Stimulated activated CD4-positive, alpha-beta T cell treated with anti-CD3 and anti-CD28 coated beads, Interleukin-2, amount 100 ng/mL, for 24 hours (primary cell): ENCODE measurements at places on chromosomes 2 and 18.

- DNase-seq: no peak
Measured at GRCh38 chr2:159266554-159266953, 19.9 kb downstream of the WDSUB1 start.

DNA sequence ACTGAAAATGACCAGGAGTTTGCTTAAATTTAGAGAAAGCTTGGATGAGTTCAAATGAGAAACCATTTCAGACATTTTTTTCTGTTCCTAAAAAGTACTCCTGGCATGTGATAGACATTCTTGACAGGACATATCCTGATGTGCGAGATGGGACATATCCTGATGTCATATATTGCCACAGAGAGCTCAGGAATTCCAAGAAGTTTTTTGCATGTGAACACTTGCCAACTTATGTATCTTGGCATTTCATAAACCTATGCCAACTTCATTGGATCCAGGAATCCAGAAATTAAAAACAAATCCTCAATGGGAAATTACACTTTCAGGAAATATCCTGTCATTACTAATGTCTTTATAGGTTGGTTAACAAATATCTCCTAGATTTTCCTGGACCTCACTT is 2.9 kb upstream of the SERPINB3 start:
- DNase-seq: no peak

DNA sequence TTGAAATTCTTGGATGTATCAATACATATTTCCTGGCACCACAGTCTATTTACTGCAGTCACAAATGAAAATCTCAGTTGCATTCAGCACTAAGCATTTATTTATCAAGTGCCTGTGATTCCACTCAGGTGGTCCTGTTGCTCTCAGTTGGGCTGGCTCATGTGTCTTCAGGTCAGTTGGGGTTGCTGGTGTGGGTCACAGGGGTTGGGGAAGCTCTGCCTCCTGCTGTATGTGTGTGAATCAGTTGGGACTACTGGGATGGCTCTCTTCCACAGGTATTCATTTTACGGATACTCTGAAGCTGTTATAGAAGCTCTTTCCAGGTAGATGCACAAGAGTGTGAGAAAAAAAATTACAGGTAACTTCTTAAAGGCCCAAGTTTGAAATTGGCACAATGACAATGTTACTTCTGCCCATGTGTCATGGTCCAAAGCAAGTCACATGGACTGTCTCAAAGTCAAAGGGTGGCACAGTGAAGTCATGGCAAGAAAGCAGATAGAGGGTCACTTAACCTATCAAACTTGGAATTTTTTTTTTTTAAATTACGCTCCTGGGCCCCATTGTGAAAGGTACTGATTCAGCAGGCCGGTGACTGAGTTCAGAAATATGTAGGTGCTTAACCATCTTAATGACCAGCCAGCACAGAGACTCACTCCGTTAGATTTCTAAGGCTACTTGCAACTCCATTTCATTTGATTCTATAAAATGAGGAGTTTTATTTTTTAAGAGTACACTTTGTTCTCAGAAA is 249.2 kb upstream of the GCFC2 start:
- DNase-seq: no peak

DNA sequence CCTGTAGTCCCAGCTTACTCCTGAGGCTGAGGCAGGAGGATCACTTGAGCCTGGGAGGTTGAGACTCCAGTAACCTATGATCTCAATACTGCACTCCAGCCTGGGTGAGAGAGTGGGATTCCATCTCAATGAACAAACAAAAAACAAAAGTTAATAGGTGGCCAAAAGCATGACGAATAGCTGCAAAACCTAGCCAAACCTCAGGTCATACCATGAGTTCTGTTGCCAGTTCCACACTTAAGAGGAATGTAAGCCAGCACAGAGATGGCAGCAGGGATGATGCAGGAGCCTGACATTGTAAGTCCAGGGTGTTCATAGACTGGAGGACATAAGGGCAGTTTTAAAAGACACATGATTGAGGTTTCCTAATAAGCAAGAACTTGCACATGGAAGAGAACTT is 55.3 kb upstream of the RMDN2 start:
- DNase-seq: no peak

DNA sequence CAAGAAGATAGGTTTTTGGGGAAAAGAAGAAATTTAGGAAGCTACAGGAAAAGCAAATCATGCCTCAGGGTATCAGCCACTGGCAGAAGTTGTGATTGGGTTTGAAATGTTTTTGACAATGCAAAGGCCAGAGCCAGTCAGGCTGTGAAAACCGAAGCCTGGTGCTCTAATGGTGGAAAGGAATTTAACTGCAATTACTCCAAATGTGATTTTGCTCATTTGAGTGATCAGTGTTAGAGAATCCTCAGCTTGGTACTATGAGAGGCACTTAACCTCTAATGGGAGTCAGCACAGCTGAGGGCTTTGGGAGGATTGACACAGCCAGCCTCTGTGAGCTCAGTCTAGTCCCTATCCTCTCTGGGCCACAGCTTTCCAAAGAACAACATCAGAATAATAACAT is 176.5 kb downstream of the LRRTM1 start:
- no peak for DNase-seq

DNA sequence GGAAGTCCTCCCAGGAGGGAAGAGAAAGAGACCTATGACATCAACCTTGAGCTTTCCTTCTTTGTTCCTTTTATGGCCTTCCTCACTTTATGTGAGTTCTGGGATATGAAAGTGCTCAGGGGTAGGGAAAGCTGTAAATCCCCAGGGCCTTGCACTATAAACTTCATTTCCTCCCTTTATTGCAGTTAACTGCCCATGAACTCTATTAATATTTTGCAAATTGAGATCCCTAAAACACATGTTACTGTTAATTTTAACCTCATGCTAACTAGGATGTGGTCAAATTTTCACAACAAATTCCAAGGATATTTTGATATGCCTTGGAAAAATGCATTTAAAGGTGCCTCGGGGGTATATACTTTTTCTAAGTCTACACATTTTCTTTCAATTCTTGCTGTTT is 359.9 kb downstream of the OSR1 start:
- DNase-seq: no peak

DNA sequence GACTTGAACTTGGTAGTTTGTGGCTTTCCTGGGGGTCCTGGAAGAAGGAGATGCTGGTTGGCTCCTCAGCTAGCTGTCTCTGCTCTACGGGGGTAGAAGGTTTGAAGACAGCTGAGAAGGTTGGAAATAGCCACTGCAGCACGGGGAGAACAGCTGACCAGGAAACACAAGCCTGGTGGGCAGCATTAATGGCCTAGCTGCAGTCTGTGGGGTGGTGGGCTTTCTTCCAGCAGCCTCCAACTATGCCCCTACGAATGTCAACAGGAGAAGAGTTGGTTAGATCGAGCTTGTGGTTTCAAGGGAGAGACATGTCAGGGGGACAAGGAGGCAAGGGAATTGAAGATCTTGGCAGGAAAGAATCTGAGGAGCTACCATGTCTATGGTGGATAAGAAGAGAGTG is 38.9 kb downstream of the PMAIP1 start:
- no peak for DNase-seq

- DNase-seq: no peak
Measured at GRCh38 chr2:30688956-30689401, 118.3 kb downstream of the CAPN13 start.

GRCh38 chr2:233689031-233689430 is 3.7 kb upstream of the UGT1A6 start:
- no peak for DNase-seq

DNA sequence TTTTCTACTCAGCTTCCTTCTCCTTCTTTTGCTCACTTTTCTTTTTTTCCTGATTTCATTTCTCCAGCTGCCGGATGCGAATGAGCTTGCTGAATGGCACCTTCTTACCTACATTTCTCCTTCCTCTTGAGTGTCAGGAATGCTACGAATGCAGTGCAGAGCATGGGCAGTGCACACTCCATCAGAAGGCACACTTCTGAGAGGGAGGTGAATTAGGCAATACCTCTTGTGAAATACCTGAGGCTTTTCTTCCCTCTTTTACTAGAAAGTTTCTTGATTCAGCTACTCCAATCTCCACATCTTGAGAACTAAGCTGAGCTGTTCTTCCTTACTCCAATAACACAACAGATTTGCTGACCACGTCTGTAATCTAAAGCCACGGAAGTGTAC is 51.1 kb downstream of the PLEKHM3 start:
- DNase-seq: no peak

GRCh38 chr2:145692971-145693478 is 1173.1 kb upstream of the ZEB2 start:
- no peak for DNase-seq

- no peak for DNase-seq
Measured at GRCh38 chr2:187749804-187750431, 195.7 kb upstream of the TFPI start.

DNA sequence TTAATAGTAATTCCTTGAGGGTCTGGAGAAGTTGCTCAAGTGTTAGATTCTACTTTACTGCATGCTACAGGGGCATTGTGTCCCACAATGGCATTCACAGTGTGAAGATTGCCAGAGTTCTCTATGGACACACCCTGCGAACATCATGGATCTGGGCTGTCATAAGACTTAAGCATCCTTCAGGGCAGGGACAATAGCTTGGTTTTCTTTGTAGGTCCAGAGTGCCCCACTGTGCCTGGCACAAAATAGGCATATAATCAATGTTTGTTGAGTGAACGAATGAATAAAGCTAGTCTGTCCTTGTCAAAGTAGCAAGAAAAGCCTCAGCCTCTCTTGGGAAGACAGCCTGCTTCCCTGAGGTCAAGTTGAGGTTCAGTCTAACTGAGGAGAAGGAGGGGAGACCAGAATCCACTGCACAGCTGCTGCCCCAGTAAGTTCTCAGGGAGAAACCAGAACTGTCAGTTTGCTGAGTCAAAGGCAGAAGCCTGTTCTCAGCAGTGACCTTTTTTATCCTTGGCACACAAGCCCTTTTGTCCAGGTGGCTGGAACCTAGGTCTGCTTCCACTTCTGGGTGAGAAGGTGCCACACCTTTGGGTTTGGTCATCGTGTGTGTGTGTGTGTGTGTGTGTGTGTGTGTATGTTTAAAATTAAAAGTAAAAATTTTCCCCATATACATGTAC is 15.0 kb downstream of the INPP4A start:
- no peak for DNase-seq

- peak; percentile 76 for DNase-seq
Measured at GRCh38 chr2:230864605-230865306, at the start of gene ITM2C. Gene ITM2C (plus strand): TSS chr2:230864942. CDS start chr2:230865026, 84 bp downstream.

DNA sequence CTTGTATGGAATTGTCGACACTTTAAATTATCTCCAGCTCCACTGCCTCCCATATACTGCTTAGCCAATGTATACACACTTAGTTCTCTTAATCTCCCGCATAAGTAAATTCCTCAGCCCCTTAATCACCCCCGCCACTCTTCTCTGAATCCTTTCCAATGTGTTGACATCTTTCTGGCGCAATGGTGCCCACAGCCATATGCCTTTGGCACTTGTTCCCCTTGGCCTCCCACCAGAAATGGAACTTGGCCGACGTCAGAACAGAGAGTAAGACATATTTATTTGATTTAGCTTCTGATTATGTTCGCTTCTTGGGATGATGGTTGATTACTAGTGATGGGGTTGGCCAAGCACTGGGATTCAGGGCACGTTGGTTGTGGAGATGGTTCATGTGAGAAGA is 1089.3 kb upstream of the CELF4 start:
- DNase-seq: no peak

GRCh38 chr2:158204741-158205165 is 103.1 kb downstream of the UPP2 start:
- DNase-seq: no peak

DNA sequence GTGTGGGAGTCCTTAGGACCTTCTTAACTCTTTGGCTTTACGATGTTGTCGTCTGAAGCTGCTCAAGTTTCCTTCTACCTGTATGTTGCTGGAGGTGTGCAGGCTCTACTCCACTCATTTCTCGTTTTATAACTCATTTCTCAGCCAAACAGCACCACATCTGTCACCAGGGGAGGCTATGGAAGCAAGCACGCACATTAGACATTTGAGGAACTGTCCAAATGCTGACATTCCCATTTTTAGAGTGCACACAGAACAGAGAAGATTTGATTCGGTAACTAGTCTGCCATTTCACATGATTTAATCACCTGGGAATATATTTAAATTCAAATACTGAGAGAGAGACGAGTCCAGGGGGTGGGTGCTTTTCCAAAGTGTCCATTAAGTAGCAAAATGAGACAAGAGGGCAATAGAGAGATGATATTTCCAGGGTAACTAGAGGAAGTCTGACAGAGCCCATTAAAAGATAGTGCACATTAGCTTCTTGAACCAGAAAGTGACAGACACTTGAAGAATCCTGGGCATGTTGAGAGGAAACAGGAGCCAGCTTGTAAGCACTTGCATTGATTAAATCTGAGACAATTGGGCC is 793.3 kb downstream of the TDRD15 start:
- no peak for DNase-seq
